ENCODE measurements at places on chromosomes 6 and 20.

DNA sequence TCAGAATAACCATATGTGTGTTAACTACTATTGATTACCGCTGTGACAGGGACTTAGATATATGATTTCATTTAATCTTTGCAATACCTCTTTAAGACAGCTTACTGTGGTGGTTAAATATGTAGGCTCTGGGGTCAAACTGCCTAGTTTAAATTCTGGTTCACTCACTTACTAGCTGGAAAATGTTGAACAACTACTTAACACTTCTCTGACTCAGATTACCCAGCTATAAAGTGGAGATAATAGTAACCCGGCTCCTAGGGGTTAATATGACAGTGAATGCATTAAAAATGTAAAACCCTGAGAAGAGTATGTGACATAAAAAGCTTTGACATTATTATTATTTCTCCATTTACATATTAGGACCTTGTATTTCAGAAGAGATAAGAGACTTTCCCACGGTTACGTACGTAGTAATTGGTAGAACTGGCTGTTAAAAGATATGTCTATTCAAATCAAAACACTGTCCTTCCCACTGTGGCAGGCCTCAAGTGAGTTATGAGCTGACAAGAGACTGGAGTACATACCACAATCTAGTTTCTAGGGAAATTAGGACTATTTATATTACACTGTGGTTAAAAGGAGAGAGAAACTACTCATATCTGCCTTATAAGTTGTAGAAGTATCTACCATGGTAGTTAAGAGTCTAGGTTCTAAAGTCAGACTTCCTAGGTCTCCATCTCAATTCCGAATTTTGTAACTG is 4.4 kb upstream of the PLCB1 start:
- no peak for DNase-seq

DNA sequence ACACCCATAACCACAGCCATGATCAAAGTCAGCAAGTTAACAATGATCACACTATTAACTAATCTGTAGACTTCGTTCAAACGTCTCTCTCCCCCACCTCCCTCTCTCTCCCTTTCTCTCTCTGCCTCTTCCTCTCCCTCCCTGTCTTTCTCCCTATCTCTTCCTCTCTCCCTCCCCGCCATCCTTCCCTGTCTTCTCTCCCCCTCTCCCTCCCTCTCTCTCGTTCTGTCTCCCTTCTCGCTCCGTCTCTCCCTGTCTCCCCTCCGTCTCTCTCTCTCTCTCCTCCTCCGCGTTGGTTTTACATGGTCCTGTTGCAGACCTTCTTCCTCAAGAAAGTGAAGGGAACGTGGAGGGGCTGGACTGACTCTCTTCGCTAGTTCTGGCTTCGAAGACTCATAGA is 308.9 kb upstream of the FOXQ1 start:
- DNase-seq: no peak

DNA sequence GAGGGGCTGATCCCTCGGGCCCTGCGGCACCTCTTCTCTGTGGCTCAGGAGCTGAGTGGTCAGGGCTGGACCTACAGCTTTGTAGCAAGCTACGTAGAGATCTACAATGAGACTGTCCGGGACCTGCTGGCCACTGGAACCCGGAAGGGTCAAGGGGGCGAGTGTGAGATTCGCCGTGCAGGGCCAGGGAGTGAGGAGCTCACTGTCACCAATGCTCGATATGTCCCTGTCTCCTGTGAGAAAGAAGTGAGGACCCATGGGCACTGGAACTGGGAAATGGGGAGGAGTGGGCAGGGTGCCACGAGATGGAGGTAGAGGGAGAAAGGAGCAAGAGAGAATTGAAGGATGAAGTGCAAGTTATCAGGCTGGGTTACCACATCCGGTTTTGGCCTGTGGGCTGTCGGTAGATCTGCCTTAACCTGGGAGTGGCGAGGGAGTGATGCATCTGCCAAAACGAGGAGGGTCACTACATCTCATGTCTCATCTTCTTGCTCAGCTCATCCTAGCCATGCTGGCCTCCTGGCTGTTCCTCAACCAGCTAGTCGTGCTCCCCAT is 5.4 kb upstream of the PHF1 start:
- no peak for DNase-seq

- no peak for DNase-seq
Observed at GRCh38 chr6:147467428-147467827, 41.1 kb upstream of the SAMD5 start.

All from stimulated activated CD4-positive, alpha-beta T cell treated with anti-CD3 and anti-CD28 coated beads, Interleukin-12 subunit alpha, Interleukin-12 subunit beta, amount 100 ng/mL, for 4 hours (primary cell).